H9 (cell line): ENCODE measurements at places on chromosomes 5 and 9. TPM values are rescaled to one million over a fixed set of nuclear protein-coding genes. Genes with fewer than 3 reads are reported as not detected.

DNA sequence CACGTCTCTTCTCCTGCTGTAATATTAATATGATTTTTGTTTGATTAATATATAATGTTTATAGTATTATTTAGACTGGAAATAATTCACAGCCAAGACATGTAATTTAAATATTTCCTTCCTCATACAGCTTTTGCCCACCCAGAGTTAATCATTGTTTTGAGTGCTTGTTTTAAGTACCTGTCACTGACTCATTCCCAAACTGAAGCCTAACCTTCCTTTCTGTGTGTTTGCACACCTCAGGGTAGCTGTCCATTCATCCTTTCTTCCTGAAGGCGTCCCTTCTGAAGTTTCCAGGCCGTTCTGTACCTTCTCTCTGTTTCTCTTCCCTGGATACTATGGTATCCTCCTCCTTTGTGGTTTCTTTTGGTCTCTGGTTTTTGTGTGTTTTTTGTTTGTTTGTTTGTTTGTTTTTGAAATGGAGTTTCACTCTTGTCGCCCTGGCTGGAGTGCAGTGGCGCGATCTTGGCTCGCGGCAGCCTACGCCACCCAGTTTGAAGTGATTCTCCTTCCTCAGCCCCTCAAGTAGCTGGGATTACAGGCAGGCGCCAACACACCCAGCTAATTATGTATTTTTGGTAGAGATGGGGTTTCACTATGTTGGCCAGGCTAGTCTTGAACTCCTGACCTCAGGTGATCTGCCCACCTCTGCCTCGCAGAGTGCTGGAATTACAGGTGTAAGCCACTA lies 312.4 kb downstream of the DOCK8 start:
- H3K4me3 ChIP-seq, result no peak overlapping the region
- H3K27me3 ChIP-seq, result no peaks in the 10 kb centered on the region
- H3K4me1 ChIP-seq, result no peaks in the 10 kb centered on the region
- no peak overlapping the region for H3K27ac ChIP-seq

- DNase-seq, result no peak
- H3K27me3 ChIP-seq, result peaks cover 2% of the 10 kb centered on the region; the same call in 1 of the 2 replicates
- H3K36me3 ChIP-seq, result no peaks in the 10 kb centered on the region
- no peaks in the 10 kb centered on the region for H3K4me1 ChIP-seq
- H3K4me3 ChIP-seq, result no peak overlapping the region
- H3K27ac ChIP-seq, result no peak overlapping the region
These were observed 3.7 kb downstream of the HABP4 start for GRCh38 chr9:96453625-96454024.

- no peaks in the 10 kb centered on the region for H3K36me3 ChIP-seq
- no peak for DNase-seq
- no peak overlapping the region for H3K27ac ChIP-seq
- no peak overlapping the region for H3K4me3 ChIP-seq
These were observed 46.0 kb downstream of the MYO10 start for GRCh38 chr5:16889972-16890519.

Gene IL13
- total RNA-seq, result not detected in 2 replicates

GRCh38 chr9:13899924-13900323 lies 414.0 kb downstream of the NFIB start:
- no peak overlapping the region for H3K4me3 ChIP-seq
- no peak for DNase-seq
